Effector memory CD8-positive, alpha-beta T cell (primary cell): ENCODE measurements at places on chromosomes 3 and 15.

DNA sequence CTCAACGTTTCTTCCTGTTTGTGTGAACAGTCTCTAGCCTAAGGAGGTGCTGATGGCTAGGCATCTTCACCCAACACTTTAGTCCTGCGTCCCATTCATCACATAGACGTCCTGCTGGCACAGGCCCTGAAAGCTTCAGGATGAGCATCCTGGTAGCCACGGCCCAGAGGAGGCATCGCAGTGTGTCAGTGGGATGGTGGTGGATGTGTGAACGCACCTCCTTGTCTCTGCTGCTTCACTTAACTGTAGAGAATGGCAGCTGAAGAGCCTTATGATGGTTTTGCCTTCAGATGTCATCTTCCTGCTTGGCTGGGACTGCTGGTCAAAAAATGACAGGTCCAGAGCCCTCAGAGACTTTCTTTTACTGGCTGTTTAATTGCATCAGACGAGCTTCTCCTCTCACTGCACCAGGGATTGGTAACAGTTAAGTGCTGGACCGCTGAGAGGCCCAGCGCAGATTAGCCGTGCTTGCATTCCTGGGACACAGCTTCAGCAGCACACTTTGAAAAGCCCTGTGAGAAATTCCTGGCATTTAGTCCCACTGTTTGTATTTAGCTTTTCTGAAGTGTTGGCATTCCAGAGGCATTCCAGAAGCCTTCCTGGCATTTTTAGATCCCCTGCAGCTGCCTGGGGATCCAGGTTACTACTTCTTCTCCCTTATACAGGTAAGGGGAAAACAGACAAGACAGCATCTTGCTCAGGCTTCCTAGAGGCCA is 132.4 kb upstream of the PLXNA1 start:
- DNase-seq: no peak

DNA sequence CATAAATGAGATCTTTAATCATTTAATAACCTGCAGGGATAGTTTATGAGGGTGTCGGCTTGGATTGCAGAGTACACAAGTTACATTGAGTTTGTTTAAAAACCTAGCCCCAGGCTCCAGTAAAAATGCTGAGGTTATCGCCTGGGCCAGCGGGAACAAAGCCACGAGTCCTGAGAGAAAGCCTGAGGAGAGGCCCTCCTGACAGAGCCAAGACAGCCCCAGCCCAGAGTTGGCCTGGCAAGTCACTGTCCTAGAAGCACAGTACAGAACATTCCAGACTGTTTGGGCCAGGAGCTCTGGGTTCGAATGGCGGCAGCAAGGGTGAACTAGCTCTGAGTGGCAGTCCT is 32.4 kb downstream of the SEC61A1 start:
- DNase-seq: no peak

GRCh38 chr3:14688525-14688924 is 13.6 kb downstream of the C3orf20 start:
- DNase-seq: no peak

- no peak for DNase-seq
Observed at GRCh38 chr3:141280086-141280485, 48.5 kb downstream of the PXYLP1 start.

DNA sequence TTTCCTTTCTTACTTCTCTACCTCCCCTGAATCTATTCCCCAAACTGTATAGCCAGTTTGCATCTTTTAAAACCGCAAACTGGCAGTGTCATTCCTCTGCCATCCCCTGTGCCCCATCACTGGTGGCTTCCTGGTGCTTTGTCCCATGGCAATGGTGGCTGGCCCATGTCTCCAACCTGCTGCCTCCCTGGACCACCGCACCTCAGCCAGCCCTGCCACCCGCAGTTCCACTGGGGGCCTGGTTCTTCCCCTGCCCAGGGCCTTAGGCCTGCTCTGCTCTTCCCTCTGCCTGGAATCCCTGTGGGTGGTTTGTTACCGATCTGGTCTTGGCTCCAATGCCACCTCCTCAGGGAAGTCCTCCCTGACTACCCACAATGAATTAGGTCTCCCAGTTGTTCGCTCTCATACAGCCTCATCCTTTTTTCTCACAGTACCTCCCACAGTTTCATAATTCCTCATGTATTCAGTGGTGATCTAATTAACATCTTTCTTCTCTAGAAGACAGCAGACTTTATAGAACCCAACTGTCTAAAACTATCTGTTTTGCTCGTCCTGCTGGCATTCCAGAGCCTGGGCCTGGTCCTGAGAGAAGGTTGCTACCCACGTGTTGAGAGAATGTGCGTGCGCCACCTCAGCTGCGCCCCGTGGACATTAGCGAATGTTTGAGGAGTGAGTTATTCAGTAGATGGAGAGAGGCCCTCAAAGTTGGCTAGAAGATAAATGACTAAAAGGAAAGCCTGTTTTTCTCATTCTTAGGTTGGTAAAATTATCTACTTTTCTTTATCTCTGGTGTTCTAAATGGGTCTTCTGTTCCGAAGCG is 130.1 kb downstream of the DNAJB8 start:
- no peak for DNase-seq
